Stimulated activated CD4-positive, alpha-beta T cell treated with anti-CD3 and anti-CD28 coated beads, TNF-alpha, amount 100 ng/mL, for 1 hour (primary cell): ENCODE measurements at places on chromosomes 6 and 20.

DNA sequence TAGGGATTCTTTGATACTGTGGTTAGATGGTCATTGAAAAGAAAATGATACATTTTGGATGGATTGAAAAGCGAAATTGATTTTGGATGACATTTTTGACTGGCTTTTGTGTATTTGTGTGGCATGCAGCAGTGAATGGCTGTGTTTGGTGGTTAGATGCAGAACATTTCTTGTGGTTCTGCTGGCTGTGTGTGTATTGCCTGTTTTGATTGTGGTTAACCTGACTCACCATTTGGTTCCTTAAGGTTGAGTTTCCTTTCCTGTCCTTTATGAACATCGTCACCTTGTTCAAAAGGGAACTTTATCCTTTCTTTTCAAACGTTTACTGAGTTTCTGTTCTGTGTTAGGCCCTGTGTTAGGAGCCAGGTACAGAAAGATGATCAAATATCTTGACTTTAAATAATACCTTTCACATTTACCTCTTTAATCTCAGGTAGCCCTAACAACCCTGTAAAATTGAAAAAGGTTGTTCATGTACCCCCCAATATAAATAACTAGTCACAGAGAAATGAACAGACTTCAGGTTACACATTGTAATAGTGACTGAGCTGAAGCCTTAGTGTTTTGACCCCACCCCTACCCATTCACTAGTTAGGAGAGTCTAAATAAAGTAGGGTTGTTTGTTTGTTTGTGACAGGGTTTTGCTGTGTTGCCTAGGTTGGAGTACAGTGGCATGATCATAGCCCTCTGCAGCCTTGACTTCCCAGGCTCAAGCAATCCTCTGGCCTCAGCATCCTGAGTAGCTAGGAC is 23.8 kb downstream of the ANKS1A start:
- no peak for DNase-seq

DNA sequence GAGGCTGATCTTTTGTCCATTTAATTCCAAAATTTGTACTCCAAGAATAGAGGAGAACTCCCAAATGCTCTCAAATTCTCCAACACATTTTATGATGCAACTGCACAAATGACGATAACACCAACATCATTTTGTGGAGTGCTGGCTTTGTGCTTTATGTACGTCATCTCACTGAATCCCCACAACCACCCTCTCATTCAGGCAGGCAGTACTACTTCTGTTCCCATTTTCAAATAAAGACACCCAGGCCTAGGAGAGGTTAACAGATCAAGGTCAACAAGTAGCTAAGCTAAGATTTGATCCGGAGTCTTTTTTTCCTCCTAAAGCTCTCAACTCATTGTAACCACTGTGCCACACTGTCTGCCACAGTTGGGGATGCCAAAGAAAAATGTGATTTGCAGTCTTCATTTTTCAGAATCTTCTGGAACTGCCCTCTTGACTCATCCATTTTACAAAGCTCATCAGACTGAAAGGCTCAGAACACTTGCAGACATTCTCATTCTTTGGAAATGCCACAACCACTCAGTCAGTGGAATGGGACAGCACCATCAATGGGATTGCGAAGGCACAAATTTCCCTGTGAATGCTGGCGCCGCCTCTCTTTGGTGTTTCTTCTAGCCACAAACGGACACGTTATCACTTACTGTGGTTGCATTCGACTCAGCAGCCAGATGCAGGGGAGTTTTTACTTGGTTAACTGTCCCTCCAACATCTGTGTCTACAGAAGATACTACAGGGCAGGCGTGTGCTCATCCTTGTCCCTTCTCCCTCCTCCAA is 184.4 kb downstream of the GJA10 start:
- DNase-seq, result no peak

DNA sequence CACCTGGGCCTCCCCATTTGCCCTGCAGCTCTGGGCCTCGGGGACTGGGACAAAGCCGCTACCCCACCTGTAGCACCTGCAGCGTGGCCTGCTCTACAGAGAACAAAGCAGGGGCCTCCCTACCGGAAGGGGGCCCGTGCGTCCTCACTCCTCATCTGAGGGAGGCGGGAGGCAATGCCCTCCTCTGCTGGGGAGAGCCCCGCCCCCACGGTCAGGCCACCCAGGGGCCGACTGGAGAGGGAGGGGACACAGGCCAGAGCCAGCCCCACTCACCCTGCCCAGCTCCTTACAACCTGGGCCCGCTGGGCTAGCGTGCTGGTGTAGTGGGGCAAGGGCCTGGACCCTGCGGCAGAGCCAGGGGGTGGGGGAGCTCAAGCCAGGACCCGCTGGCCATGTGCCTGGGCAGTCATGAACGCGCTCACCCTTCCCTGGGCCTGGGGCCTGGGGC is 8.0 kb downstream of the LAMA5 start:
- DNase-seq, result no peak

DNA sequence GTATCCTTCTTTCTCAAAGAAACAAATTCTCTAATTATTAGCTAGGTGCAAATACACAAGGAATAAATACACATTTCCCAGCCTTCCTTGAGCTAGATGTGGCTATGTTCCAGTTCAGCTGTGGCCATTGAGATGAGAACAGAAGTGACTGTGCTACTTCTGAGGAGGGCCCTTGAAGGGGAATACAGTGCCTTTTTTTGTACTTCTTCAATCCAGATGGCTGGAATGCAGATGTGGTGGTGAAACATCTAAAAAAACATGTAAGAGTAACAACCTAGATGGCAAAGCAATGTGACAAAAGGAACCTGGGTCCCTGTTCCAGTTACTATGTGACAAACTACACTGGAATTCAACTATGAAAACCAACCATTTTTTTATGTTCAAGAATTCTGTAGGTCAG is 115.4 kb upstream of the DST start:
- no peak for DNase-seq

DNA sequence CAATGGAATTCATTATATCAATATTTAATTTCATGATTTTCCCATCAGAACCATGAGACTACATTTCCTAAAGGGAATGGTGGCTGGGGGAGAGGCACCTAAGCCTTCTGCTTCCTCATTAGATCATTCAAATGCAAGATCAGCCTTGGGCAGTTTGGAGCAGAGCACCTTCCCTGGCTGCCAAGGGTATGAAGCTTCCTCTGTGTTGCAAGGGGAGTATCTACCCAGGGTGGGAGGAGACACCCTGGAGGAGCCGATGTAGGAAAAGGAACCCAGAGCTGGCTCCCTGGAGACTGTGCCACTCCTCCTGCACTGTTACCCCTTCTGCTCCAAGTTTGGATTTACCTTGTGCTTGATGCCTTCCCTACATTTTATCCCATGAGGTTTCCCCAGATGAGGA is 299.7 kb upstream of the PRDM1 start:
- no peak for DNase-seq

- no peak for DNase-seq
Measured at GRCh38 chr6:112274774-112275173, 20.4 kb upstream of the LAMA4 start.

GRCh38 chr6:129100164-129100563 is 217.2 kb downstream of the LAMA2 start:
- DNase-seq, result no peak

DNA sequence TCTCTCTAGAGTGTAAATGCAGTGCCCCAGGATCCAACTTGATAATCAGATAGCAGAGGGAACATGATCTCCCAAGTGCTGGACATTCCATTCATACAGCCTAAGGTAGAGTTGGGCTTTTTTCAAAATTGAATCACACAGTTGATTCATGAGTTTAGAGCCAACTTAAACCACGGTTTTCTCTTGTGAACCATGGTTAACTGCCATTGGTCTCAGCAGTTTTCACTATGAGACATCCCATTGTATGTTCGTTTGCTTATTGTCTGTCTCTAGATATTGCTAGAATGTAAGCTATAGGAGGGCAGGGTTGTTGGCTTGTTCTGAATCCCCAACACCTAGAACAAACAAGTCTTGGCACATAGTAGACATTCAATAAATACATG is 37.2 kb upstream of the TAF8 start:
- DNase-seq, result no peak

- no peak for DNase-seq
Measured at GRCh38 chr6:93196406-93196970, 222.9 kb downstream of the EPHA7 start.

- no peak for DNase-seq
Measured at GRCh38 chr6:111724039-111724438, 118.4 kb upstream of the TRAF3IP2 start.

GRCh38 chr6:43107344-43108062 is 31.4 kb downstream of the PTK7 start:
- DNase-seq, result no peak

DNA sequence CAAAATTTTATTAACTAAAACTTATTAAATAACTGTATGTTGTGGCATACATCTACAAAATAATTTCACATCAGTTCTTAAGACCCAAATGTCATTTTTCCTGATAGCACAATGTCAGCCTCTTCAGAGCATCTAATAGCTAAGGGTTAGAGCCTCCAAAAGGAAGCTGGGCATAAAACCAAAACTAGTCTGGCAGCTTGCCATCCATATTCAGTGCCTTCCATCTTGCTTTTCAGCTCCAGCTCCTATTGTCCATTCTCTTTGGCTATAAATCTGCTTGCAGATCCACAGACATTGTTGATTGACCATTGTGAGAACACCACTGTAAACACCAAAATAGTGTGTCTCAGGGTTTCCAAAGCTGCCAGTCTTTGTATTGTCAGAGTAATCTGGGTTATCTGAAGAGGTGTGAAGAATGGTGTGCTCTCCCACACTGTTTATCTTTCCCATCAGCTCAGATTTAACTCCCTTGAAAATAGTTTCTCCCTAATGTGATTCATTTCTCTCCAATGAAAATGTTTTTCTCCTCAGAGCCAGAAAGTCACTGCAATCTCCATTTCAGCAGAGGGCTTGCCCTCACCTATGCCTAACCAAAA is 154.8 kb upstream of the KCNQ5 start:
- DNase-seq, result no peak

- DNase-seq, result no peak
Measured at GRCh38 chr6:39917329-39917728, 16.9 kb downstream of the MOCS1 start.

DNA sequence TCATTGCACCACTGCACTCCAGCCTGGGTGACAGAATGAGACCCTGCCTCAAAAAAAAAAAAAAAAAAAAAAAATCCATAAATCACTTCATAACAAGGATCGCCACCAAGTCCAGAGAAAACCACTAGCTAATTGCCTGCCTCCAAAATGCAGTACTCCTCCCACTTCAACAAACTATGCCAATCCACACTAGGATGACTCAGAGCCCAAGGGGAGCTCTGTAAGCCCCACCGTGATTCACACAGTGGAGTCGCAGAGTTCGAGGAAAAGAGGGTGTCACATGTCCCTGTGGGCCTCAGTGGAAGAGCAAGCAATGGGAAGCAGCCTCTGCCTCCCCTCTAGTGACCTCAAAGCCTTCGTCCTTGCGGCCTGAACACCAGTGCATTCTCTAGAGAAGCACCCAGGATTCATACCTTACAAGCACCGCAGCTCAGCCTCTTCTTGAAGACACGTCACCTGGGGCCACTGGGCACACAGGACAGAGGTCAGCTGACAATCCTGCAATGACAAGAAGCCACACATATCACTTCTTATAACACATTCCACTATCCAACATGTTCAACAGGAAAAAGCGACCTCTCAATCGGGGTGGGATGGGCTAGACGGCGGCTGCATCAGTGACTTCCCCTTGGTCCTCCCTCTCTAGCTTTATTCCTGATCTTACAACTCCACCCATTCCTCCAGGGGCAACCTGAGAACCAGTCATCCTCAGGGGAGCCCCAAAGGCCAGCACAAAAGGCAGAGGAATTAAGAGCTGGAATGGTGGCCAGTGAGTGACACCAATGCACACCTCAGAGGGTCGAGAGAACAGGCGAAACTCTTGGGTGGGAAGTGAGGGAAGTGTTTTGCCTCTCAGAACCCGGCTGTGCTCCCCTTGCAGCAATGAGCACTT is 8.9 kb downstream of the SNHG17 start:
- DNase-seq, result no peak
